Spleen (tissue), 13 donors: ENCODE measurements at places on chromosomes 3 and 15.
A peak's percentile ranks its signal among the peaks of the same experiment; 100 is the strongest.

DNA sequence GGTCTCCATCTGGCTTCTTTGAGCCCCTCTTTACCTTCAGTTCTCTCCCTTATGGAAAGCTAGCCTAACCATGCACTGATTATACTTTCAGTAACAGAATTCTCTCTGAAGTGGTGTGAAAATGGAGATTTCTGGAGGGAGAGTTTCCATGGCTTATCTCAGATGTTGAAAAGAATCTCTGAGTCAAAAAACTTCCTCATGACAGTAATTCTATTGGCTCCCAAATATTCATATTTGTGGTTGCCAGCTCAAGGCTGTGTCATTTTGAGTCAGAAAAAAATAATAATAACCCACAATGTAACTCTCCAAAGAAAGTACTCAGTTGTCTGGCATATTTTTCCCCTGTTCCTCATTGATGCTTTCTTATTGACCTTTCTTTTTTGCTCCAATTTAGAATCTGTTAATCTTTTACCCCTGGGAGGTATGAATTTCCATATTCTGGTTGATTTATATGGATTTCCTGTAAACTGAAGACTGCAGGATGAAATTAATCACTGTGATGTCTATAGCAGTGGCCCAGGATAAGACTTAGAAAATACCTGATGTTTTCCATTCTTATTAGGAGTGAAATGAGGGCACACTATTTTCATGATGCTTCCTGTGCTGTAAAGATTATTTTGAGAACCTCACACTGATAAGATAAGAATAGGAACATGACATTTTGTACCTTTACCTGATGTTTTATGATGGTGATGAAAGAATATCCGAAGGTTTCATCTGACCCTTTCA lies 149.5 kb upstream of the EPHA3 start:
- no peak for DNase-seq

- DNase-seq: no peak
These were observed 61.4 kb upstream of the ST8SIA2 start for GRCh38 chr15:92332125-92332899.

DNA sequence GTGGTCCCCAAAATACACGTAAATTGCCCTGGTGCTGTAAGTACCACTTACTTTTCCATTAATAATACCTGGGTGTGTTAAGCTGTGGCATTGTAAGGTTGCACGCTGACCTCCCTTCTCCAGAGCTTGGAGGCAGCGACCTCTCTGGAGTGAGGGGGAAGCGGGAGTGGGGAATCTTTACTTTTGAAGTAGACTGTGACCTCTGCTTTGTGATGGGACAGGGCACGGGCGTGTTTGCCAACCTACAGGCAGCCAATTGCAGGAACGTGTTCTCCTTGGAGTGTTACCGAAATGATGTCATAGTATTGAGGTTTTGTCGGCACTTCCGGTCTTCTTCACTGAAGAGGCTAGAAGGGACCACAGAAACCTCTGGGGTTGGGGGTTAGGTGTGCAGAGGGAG lies 227.3 kb upstream of the C2CD4B start:
- DNase-seq: no peak

GRCh38 chr15:82882273-82882928 lies 70.1 kb downstream of the HOMER2 start:
- no peak for DNase-seq

DNA sequence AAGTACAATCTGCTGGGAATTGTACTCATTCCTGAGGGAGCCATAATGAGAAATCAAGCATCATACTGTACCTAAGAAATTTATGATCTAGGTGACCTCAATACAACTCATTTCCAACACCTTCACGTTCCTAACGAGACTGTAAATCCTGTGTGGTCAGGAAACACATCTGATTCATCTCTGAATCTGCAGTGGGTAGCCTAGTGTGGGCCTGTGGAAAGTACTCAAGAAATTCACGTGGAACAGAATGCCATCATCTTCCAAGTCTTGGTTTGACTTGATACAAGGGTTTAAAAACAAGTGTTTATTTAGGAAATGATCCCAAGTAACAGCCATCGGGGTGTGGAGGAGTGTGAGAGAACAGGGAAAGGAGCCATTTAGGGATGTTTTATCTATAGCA lies 568.9 kb downstream of the EDEM1 start:
- DNase-seq: no peak

DNA sequence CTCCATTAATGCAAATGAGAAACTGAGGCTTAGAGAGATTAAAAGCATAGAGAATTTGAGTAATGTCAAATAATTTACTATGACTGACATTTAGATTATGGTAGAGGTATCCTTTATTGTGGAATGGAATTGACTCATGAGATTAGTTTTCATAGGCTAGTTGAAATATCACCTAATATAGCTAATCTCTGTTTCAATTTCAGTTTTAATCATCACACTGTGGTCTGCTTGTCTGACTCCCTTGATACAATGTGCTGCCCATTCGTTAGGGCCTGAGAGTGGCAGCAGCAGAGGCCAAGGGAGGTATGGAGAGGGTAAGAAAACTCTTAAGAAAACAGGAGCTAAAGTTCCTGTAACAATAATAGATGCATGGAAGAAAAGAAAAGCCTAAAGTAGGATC lies 13.2 kb upstream of the ZBTB20 start:
- DNase-seq: no peak

DNA sequence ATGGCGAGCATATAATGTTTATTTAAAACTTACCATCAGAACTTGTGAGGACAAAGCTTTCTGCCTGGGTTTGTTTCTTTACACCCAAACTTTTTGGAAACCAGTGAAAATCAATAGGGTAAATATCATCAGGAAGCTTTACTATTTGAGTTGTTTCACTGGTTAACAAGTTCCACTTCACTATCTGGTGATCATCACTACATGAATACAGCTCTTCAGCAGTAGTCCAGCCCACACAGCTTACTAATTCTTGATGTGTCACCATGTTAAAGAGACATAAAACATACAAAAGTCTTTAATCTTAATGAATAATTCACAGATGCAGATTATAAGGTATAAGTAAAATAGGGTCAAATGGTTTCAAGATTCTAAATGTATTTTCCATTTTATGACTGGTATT lies 17.6 kb downstream of the IFT80 start:
- DNase-seq: no peak

DNA sequence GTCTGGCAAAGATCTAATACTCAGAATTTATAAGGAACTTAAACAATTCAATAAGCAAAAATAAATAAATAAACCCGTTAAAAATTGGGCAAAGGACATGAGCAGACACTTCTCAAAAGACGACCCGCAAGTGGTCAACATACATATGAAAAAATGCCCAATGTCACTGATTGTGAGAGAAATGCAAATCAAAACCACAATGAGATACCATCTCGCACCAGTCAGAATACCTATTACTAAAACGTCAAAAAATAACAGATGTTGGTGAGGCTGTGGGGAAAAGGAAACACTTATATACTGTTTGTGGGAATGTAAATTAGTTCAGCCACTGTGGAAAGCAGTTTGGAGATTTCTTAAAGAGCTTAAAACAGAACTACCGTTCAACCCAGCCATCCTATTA lies 188.0 kb upstream of the MRPL3 start:
- no peak for DNase-seq

DNA sequence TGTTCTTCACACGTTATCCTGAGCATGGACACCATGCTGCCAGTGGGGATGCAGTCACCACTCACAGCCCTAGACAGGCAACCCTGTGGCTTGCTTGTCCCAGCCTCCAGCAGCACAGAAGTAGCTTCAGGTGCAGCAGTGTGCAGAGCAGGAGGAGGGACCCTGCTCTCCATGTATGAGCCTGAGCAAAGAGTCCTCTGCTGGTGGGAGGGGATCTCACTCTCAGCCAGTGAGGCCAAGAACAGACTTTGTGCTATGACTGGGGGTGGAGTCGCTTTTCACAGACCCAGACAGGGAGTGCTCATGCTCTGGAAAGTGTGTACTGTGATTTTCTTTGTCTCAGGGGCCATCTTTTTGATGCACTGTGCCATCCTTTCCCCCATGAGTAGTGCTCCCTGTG lies 66.1 kb upstream of the NDN start:
- DNase-seq: no peak

DNA sequence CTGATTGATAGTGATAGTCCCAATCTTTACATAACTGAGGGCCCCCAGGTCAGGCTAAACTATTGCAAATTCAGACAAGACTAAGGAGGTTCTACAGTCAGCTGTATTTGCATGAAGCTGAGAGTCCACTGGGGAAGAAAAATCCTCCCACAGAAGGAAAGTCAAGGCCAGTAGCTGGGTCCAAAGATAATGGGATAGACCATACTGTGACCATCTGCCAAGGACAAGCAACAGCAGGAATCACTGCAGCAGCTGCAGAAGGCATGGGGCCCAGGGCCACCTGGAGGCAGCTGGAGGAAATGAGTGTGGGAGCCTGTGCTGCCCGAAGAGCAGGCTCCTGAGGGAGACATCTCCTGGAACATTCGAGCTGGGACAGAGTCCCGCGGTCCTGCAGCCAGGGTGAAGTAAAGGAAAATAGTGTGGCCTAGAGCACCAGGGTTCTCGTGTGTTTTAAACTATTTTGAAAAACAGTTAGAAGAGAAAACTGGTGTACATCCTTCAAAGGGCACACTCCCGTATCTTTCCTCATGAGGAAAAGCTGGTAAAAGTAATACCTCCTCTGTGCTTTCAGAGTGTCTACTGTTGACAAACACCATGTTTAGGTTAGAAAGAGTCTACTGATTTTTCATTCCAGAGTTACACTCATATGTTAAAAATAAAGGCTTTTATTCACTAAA lies 13.2 kb upstream of the TMEM212 start:
- peak; percentile 89 for DNase-seq

- no peak for DNase-seq
These were observed 26.9 kb downstream of the PHC3 start for GRCh38 chr3:170154569-170155143.
